ENCODE measurements at places on chromosomes 4 and X.

DNA sequence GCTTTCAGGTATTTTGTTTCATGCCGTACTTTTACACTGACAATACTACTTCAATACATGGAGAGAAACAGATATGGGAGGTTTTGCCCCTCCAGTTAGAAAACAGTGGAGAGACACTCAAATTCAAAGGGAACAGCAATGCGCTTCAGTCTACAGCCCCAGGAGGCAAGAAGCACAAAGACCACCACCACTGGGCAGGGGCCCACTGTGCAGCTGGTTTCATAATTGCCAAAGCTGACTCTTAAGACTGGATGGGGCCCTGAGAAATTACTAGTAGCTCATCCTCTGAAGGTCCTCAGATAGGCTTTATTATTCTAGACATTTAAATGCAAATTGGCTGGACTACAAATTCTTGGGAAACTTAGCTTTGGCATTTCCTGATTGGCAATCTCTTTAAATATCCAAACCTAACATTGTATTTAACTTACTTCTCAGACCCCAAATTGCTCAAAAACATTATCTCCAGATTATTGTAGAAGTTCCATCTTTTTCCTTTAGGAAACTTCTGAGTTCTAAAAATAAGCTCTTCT, 85.9 kb upstream of the GPR34 start:
- H3K27ac ChIP-seq: no peak overlapping the region
- no peaks in the 10 kb centered on the region for H3K27me3 ChIP-seq
- no peak overlapping the region for H3K4me3 ChIP-seq
- peaks cover 3% of the 10 kb centered on the region for H3K4me1 ChIP-seq
- no peaks in the 10 kb centered on the region for H3K36me3 ChIP-seq

GRCh38 chrX:47297874-47298273, 65.1 kb downstream of the USP11 start:
- H3K4me1 ChIP-seq: no peaks in the 10 kb centered on the region
- no peak overlapping the region for H3K4me3 ChIP-seq
- H3K27ac ChIP-seq: no peak overlapping the region
- no peak for DNase-seq

- DNase-seq: no peak
- H3K4me1 ChIP-seq: no peaks in the 10 kb centered on the region
- H3K27ac ChIP-seq: no peak overlapping the region
- H3K4me3 ChIP-seq: no peak overlapping the region
These were observed 44.1 kb downstream of the DTHD1 start for GRCh38 chr4:36325499-36325898.

- no peak for DNase-seq
- peak overlapping the region; percentile 11 for H3K27ac ChIP-seq
- peak overlapping the region; percentile 98 for H3K4me3 ChIP-seq
- H3K36me3 ChIP-seq: peaks cover 4% of the 10 kb centered on the region
- H3K4me1 ChIP-seq: peaks cover 4% of the 10 kb centered on the region
- no peaks in the 10 kb centered on the region for H3K27me3 ChIP-seq
These were observed 2.3 kb downstream of the PGRMC2 start for GRCh38 chr4:128285085-128285997.

- no peaks in the 10 kb centered on the region for H3K27me3 ChIP-seq
- no peaks in the 10 kb centered on the region for H3K4me1 ChIP-seq
- no peak overlapping the region for H3K27ac ChIP-seq
- DNase-seq: no peak
- H3K36me3 ChIP-seq: no peaks in the 10 kb centered on the region
- no peak overlapping the region for H3K4me3 ChIP-seq
These were observed 1008.8 kb upstream of the DIAPH2 start for GRCh38 chrX:95675794-95676193.

DNA sequence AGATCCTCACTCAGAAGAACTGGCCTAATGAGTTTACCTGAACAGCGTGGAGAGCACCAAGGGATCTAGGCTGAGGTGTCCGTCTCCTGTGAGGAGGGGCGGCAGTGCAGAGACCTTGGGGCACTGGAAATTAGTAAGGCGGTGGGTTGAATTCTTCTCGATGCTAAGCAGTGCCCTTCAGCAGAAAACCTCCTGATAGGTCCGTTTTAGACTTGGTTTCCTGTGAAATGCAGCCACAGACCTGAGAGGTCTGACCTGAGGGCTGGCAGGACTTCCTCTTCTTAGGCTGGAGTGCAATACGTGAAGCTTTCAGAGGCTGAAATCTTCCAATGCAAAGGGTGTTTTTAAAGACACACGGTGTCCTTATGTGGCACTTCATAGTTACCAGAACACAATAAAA, at the start of gene CLNK:
Gene CLNK (minus strand): TSS at position 138 of the 400 bp plus-strand sequence. CDS start 16,899 bp downstream, outside the sequence.
- H3K27ac ChIP-seq: no peak within 1 kb of the TSS
- no peak within 1 kb of the TSS for H3K4me3 ChIP-seq
- no peak for DNase-seq
- no peaks in the 10 kb centered on the region for H3K36me3 ChIP-seq

All from IMR-90 (cell line).